Heart right ventricle (tissue), 16 donors: ENCODE measurements at places on chromosomes 1 and 21. TPM values are rescaled to one million over a fixed set of nuclear protein-coding genes. Genes with fewer than 3 reads are reported as not detected.

Gene FAM177B
- total RNA-seq: not detected

Gene OR14K1
- total RNA-seq: not detected

Gene UBL4B
- not detected for total RNA-seq

Gene IL12RB2
- 0.87 TPM for total RNA-seq

Gene TRIM67
- total RNA-seq: 0.09 TPM

Gene TSPAN2
- total RNA-seq: 7.9 TPM

Gene OR2G6
- total RNA-seq: not detected

Gene HAPLN2
- 1.7 TPM for total RNA-seq

Gene GMEB1
- total RNA-seq: 6.1 TPM

Gene ACP6
- 16.6 TPM for total RNA-seq

Gene ST6GALNAC3
- 2.8 TPM for total RNA-seq

Gene RHBDL2
- total RNA-seq: 0.37 TPM

Gene KCNJ6
- total RNA-seq: not detected

Gene IRF6
- 68.6 TPM for total RNA-seq

Gene USF1
- total RNA-seq: 26.3 TPM

Gene AMY1C
- not detected for total RNA-seq

Gene KIRREL1
- 7.4 TPM for total RNA-seq

Gene NIT1
- total RNA-seq: 32.7 TPM
